Stimulated activated CD4-positive, alpha-beta T cell treated with anti-CD3 and anti-CD28 coated beads, Interleukin-1b, Interleukin-23, amount 100 ng/mL, for 1 hour (primary cell): ENCODE measurements at places on chromosomes 2 and 18.

DNA sequence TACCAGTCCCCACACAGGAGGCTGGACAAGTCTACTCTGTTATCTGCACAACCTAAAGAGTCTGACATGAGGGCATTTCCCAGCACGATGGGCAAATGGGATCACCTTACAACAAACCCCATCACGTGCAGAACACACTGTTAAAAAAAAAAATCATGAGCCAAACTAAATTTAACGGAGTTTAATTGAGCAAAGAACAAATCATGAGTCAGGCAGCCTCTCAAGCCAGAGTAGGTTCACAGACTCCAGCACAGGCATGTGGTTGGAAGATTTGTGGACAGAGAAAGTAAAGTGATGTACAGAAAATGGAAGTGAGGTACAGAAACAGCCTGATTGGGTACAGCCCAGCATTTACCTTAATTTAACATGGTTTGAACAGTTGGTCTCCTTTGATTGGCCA is 59.9 kb downstream of the KYNU start:
- DNase-seq, result no peak

DNA sequence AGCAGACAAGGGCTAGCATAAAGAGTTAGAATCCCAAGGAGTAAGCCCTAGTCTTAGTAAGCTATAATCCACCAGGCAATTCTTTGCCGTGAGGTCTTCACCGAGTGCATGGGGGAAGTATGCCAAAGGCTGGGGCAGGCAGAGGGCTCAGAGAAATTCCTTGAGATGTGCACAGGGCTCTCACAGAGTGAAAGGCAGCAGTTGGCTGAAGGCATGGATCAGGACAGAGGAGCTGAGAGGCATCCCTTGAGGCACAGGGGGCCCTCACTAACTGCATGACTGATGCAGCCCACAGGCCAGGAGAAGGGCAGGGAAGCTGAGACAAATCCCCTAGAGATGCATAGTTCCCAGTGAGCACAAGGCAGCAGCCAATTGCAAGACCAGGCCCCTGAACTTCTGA is 34.1 kb downstream of the PTH2R start:
- DNase-seq, result no peak

DNA sequence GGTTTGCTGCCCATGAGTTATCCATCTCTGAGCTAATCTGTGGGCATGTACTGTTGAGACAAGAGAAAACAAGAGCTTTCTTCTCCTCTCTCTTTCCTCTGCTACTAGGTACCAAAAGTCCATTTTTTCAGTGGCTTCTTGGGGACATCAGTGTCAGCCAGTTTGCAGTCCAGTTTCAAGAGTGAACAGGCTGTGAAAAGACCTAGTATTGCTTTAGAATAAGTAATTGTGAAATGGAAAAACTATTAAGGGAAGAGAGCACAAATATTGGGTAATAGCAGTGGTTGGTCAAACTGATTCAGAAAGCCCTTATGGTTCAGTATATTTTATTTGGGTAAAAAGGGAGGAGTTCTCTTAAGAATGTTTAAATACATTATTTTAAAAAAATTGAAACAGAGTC is 33.0 kb upstream of the MEP1B start:
- no peak for DNase-seq

GRCh38 chr2:109279243-109279860 is 150.3 kb downstream of the SH3RF3 start:
- DNase-seq, result no peak

DNA sequence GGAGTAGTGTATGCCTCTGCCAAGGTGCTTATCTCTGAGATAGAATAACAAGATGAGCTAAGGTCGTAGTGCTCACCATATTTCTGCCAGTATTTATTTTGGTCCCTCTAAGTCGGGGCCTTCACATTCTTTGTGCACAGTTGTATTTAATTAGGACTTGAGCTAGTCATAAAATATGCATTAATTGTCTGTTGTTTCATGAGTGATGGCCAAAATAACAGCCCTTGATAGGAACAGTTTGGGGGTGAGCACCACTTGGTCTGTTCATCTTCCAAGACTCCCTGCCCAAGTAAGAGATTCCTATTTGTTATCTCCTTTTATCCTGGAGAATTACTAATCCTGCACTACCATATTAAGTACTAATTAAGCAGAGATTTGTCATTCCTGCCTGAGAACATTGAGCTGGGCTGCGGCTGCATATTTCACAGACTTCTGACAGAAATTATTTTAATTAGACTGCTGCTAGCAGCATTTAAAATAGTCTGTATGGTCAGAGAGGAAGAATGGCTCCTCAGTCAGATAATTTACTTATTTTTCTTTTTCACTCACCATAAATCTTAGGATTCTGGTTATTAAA is 435.1 kb downstream of the MTX2 start:
- DNase-seq, result no peak

GRCh38 chr2:120734930-120735651 is 577 bp upstream of the GLI2 start:
- DNase-seq, result no peak

GRCh38 chr2:46800625-46801349 is 114.8 kb downstream of the MCFD2 start:
- DNase-seq, result no peak
